ENCODE measurements at places on chromosomes 1 and 21. TPM values are rescaled to one million over a fixed set of nuclear protein-coding genes. Genes with fewer than 3 reads are reported as not detected.

Gene ZNF683
- total RNA-seq = not detected

Gene RNF186
- not detected for total RNA-seq

Gene S100A7A
- total RNA-seq = not detected

Gene MNDA
- not detected for total RNA-seq

Gene KCND3
- 0.08 TPM for total RNA-seq

Gene KCNE1
- 0.38 TPM for total RNA-seq

Gene GJA9
- 0.08 TPM for total RNA-seq

Gene FCN3
- total RNA-seq = not detected

Gene EXTL1
- total RNA-seq = not detected

Gene ADGRL2
- 10.6 TPM for total RNA-seq

Gene CELA2A
- not detected for total RNA-seq

Gene CD84
- total RNA-seq = not detected

Gene OR2L5
- total RNA-seq = not detected

Gene NBPF6
- not detected for total RNA-seq

Gene CAMK2N1
- total RNA-seq = 18.5 TPM

Gene TNFRSF9
- not detected for total RNA-seq

Gene CLDN17
- not detected for total RNA-seq

Gene AQP10
- 0.08 TPM for total RNA-seq

Gene KISS1
- not detected for total RNA-seq

Gene OR14A2
- total RNA-seq = not detected

Gene TCHH
- 0.04 TPM for total RNA-seq

Gene FHAD1
- 0.11 TPM for total RNA-seq

Gene SELP
- total RNA-seq = not detected
